ENCODE measurements at places on chromosomes 11 and 22.
A peak's percentile ranks its signal among the peaks of the same experiment; 100 is the strongest.

DNA sequence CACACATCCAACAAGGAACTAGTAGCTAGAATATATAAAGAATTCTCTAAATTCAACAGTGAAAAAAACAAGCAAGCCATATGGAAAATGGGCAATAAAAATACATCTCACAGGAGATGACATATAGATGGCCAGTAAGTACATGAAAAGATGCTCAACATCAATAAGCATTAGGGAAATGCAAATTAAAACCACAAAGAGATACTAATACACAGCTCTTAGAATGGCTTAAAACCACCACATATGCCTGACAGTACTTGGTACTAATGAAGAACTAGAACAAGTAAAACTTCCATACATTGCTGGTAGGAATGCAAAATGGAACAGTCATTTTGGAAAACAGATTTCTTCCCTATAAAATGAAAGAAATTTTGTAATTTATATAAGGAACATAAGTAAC, 71.6 kb upstream of the GAB2 start:
- no peak for DNase-seq

GRCh38 chr22:26554956-26555355, 35.0 kb downstream of the TPST2 start:
- DNase-seq, result no peak

DNA sequence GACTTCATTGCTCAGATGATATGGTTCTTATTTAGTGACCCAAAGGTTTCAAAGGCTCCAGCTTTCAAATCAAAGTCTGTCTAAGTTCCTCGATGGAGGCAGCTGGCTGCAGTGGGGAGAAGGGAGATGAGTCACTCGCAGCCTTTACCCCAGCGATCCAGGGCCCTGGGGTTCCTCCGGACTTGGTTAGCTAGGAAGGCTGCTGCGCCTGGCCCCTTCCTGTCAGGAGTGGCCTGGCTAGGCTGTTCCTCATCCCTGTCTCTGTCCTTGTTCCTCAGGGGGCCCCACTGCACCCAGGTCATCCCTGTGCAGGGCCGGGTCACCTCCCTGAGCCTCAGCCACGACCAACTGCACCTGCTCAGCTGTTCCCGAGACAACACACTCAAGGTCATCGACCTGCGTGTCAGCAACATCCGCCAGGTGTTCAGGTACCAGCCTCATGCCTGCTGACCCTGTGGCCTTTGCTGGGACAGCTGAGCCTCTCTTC, 13.9 kb downstream of the ATG16L2 start:
- no peak for DNase-seq

DNA sequence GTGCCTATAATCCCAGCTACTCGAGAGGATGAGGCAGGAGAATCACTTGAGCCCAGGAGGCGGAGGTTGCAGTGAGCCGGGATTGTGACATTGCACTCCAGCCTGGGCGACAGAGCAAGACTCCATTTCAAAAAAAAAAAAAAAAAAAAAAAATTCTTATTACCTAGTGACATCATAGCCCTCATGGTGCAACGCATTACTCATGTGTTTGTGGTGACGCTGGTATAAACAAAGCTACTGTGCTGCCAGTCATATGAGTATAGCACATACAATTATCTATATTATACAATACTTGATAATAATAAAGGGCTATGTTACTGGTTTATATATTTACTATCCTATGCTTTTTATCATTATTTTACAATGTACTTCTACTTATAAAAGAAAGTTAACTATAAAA, 41.2 kb downstream of the OR2AT4 start:
- no peak for DNase-seq

DNA sequence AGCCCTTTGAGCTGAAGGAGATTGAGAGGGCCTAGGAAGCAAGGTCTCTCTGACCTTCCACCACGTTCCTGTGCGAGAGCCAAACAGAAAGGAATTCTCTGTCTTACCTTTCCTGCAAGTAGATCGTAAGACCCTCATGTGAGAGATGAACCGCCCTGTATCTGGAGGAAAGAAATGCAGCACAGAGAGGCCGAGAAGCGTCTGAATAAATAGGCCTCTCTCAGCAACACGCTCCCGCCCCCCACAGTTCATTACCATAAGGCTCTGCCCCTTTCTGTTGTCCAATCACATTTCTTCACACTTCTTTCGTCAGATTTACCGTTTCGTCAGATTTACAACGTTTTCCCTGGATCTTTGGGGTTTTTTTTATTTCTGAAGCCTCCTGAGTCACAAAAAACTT, 90.3 kb downstream of the BLID start:
- DNase-seq, result no peak

- DNase-seq, result no peak
Observed at GRCh38 chr22:35590634-35591295, 26.4 kb downstream of the MB start.

GRCh38 chr11:101003468-101003867, 126.1 kb downstream of the PGR start:
- no peak for DNase-seq

DNA sequence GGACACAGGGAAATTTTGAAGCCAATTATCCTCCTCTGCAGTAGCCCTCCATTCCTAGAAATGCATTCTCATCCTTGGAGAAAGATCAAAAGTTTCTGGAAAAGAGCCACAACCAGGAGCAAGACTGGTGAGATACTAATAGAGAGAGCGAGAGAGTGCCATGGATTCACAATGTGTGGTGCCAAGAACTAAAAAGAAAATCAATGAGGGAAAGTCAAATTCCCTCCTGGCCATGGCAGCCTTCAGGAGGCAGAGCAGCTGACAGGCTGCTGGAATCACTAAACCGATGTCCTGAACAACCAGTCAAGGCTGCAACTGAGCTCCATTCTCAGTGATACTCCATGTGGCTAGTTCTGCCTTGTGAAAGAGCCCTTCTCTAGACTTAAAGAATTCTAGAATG, 561.0 kb downstream of the SOX6 start:
- no peak for DNase-seq

DNA sequence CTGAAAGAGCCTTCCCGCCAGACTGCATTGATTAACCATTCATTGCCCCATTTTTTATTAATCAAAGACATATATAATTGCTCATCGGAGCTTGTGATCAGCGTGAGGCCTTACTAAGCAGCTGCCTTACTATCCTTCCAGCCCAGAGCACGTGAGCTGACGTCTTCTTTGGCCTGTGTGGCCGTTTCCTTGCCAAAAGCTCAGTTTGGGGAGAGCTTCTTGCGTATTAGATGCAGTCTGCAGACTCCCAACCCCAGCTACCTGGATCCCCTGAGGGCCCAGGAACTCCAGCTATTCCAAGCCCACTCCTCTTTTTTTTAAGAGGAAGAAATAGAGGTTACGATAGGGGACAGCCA, 784 bp upstream of the SLC43A3 start:
- peak; percentile 79 for DNase-seq

- DNase-seq, result no peak
Observed at GRCh38 chr11:17014321-17014832, at the start of gene PLEKHA7. Gene PLEKHA7, minus strand, starts transcription at chr11:17014414. Its CDS starts 13 bp downstream, at chr11:17014401.

DNA sequence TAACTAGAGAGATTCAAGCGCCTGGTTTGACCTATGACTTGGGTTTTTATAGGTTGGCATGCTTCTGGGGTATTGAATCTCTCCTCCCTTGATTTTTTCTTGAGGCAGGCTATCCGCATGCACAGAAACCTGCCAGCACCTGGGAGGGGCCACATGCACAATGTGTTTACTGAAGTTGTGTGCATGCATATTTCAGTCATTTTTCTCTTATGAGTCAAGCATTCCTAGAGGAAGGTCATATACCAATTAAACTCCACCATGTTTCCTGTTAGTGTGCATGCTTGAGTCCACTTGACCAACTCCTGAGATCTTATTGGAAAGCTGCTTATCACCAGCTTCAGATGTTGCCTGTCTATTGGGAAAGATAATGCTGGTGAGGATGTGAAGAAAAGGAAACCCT, 1718.4 kb downstream of the LRRC4C start:
- DNase-seq, result no peak

DNA sequence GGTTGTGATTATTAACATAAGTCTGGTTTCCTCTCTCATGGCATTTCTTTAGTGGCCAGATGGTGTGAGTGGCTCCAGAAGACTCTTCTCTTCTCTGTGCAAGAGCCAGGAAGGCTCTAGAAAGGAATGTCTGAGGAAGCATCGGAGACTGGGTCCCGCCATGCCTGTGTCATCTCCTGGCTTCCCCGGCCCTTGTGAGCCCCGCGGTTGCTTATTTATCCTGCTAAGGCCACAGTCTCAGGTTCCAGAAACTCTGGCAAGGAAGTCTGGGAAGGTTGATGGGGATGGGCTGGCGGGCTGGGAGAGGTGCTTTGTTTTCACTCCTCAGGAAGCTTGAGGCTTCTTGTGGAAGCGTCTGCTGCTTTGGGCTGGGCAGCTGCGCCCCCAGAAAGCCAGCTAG, 18.9 kb downstream of the BCR start:
- DNase-seq, result no peak

DNA sequence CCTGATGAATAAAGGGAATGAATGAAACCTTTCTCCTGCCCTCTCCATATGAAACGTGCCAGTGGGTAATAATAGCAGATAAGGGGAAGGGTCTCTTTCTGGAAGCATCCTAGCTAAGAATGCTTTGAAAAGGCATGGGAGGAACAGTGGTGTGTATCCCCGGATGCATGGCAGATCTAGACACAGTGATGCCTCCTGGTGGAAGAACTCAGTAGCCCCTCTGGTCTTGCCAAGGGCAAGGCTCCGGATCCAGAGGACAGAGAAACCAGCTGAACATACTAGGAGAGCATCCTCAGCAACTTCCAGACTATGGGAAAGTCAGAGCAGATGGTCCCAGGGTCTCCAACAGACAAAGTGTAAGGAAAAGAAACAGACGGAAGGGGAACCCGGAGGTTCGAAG, 6.4 kb downstream of the BAIAP2L2 start:
- no peak for DNase-seq

- DNase-seq, result no peak
Observed at GRCh38 chr11:127844876-127845275, 742.5 kb downstream of the ETS1 start.

GRCh38 chr11:111582163-111582562, 20.1 kb upstream of the SIK2 start:
- DNase-seq, result no peak

DNA sequence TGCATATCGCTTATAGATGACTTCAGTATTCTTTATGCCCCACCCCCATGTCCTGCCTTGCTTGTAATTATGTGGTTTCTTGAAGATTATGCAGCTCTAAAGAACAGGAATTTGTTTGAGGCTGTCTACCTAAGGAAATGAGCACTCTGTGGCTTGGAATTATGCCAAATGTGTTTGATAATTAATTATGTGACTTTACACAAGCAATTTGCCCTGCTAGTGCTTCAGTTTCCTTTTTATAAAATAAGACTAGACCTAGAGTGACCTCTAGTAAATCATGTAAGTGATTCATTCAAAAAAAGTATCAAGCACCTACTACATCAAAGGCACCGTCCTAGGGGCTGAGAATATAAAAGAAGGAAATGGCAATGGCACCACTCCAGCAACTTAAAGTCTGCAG, 491.5 kb upstream of the KIRREL3 start:
- DNase-seq, result peak; percentile 33

DNA sequence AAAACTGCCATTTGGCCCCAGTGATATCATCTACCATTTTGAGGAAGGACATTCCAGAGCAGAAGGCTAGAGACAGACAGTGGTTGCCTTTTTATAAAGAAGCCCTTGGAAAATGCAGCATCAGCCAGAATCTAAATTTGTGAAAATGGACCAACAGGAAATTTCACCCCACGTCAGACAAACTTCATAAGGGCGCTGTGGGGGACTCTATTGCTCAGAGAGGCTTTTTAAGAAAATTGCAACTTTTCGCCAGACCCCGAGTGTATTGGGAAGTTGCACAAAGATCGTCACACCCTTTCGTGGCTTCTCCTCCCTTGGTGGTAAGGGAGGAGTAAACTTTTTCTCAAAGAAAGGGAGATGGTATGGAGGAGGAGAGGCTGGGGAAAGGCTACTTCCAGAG, 12.3 kb upstream of the ALX4 start:
- DNase-seq, result no peak

- no peak for DNase-seq
Observed at GRCh38 chr11:130831506-130831905, 84.8 kb downstream of the SNX19 start.

GRCh38 chr11:110336054-110336453, 39.6 kb upstream of the RDX start:
- no peak for DNase-seq

DNA sequence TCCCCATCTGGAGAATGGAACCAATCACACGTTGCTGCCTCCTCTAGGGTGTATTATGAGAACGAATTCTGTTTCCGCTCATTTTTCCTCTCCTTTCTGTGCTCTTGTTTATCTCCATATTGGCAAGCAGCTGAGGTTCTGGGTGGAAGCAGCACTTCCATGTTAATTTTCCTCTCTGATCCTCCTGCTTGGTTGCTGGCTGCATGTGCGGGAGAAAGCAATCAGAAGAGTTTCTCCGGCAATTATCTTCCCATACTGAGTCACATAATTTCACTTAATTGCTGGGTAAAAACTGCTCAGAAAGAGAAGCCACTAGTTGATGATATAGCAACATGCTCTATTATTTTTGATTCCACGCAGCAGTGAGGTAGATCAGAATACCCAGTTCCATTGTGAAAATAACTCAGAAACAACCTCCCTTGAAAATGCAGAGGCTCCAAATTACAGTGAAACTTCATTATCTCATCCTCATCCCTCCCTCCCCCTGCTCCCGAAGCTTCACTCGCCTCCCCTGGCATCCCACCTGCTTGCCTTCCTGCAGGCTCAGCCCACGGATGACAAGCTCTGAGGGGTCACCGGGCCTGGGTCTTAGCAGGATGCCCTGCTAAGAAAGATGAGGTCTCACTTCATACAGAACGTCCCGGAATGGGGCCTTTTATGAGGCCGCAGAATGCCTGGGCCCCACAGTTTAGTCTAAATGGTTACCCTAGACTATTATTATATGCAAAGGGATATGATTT, 20.4 kb downstream of the FXYD6 start:
- no peak for DNase-seq

- no peak for DNase-seq
Observed at GRCh38 chr22:46429325-46429853, 93.9 kb downstream of the TRMU start.

- DNase-seq, result no peak
Observed at GRCh38 chr11:10941414-10941813, 83.6 kb upstream of the ZBED5 start.

- DNase-seq, result no peak
Observed at GRCh38 chr11:28461338-28461737, 353.1 kb downstream of the METTL15 start.

DNA sequence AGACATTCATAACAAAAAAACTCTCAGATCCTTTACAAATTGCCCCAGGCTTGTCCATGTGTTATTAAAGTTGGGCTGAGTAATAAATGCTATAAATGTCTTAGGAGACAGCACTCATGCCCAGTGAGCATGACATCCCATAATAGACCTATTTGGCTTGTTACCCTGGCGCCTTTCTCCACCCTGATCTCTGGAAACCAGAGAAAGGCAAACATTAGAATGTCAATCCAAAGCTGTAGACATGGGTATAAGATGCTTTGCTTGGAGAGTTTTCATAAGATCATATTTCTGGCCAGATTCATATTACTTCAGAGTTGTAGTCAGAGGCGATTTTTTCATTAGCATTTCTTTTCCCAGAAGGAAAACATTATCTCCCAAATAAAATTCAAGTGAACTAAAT, 161.3 kb upstream of the UBASH3B start:
- no peak for DNase-seq
